Activated naive CD8-positive, alpha-beta T cell treated with anti-CD3 and anti-CD28 coated beads, Interleukin-2, amount 50 U/mL, for 16 hours (primary cell): ENCODE measurements at places on chromosomes 6 and 20.

DNA sequence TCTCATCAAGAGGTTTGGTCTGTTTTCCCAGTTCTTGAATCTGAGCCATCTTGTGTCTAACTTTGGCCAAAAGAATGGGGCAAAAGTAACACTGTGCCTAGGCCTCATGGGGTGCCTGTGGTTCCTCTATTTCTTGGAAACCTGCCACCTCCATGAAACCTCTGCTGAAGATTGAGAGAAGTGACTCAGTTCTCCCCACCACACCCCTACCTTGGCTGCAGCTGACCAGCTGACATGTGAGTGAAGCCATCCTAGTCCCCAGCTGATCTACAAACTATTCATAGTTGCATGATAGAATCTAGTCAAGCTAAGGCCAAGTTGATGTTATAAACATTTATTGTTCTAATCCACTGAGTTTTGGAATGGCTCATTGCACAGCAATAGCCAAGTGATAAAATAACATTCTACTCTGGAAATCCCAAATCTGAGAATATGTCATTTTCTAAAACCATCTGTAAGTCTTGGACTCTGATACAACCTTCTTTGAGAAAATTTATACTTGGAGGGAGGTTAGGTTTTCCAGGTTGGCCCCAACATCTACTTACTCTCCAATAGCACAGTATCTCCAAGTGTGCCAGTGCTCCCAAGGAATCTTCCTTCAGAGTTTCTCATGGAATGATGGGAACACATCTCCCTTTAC lies 107.0 kb upstream of the SMLR1 start:
- DNase-seq: no peak

DNA sequence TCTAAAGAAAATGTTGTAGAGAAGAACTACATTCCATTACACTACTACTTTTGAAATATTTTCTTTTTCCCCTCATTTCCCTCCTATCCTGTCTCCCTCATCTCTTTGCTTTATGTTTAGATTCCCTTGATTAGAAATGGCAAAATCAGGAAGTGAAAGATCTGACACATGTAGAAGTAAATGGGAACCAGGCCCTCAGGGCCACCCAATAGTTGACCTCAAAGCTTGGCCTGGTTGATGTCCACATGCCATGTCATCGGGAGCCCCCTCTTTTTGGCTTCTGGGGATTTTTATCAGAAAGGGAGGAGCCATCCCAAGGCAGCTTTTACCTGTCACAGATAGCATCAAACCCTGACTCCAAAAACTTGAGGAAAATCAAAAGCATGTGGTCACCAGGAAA lies 168.3 kb upstream of the ECI2 start:
- DNase-seq: no peak

- DNase-seq: no peak
These were observed 203.0 kb downstream of the FARS2 start for GRCh38 chr6:5464099-5464885.

DNA sequence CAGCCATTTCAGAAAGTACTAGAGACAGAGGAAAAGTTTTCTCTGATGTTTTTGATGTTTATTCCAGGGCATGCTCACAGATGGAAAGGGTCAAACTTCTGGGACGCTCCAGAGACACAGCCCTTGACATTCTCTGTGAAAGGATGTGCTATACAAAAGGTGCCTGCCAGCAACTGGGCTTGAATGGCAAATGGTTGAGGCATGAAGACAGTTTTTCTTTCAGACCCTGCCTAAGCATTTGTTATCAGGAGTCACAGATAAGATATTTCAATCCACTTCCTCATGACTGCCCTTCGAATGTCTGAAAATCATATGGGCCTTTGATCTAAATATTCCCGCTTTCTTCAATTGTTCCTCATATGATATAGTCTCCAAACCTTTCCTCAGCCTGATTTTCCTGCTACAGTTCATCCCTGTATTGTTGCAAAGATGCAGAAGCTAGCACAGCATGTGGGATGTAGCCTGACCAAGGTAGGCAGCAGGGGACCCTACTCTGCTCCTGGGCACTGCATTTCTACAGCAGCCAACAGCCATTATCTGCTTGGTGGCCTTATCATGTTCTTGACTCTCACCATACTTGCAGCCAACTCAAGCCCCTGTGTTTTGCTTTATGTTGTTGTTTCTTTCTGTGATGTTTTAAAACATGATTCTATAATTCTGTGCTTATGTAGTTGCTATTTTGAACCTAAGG lies 14.6 kb upstream of the TXLNB start:
- DNase-seq: no peak

GRCh38 chr6:36999061-36999750 lies 6.2 kb upstream of the FGD2 start:
- no peak for DNase-seq

- no peak for DNase-seq
These were observed 34.9 kb downstream of the RNF24 start for GRCh38 chr20:3980260-3981131.

DNA sequence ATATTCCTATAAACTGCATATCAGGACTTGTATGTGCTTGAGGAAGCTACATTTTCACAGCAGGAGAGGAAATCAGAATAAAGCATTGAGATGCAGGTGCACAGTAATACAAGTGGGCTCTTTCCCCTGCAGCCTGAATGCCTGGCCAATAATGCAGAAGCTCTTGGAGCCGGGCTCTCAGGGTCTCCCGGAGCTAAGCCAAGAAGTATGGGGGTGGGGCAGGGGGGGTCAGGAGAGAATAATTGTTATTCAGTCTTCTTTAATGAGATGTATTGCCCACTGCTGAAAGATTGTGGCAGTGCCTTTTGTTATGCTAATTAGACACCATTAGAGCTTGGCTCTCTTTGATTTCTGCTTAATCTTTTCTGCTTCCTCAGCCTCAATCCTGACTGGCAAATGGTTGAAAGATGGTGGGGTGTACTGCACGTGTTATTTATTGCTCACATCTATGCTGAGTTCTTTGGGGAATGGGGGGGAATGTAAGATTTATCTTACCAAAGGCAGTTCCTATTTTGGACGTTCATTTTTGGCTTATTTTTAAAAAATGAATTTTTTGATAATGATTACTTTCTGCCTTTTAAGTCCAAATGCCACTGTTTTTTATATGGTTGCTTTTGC lies 407.6 kb upstream of the SOX4 start:
- no peak for DNase-seq

GRCh38 chr6:113340371-113340770 lies 516.8 kb upstream of the MARCKS start:
- no peak for DNase-seq

- DNase-seq: no peak
These were observed 2.3 kb downstream of the DNAAF9 start for GRCh38 chr20:3405139-3405538.

- DNase-seq: no peak
These were observed 855 bp downstream of the BYSL start for GRCh38 chr6:41922154-41922553.

DNA sequence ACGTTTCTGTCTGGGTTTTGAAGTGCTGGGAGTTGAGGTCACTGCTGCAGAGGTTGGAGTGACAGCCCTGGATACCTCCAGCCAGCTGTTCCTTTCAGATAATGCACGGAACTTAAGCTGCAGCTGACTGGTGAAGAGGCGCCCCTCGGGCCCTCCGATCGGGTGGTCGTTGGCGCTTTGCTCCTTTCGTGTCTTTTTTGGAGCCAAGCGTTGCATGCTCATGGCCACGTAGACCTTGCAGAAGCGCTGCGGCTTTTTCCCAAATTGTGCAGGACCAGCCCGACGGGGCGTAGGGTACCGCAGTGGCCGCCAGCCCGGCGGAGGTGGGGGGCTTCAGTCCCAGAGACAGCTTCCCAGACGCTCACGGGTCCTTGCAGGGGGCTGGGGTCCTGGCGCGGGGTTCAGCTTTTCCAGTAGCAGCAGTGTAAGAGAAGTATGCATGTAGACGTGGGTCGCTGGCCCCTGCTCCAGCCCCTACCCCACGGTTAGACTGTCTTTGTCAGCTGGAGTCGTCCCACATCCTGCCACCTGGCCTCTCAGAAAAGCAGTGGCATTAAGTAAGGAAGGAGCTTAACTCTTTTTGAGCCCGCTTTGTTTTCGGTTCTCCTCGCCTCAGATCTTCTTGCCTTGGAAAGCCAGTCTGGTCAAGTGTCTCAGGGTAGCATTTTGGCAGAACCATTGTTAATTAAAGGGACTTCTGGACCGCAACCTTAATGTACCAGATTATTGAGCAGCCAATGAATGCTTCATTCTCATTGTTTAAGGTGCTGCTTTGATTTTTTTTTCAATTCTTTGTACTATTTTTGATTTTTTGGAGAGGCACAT lies 838 bp downstream of the TNFAIP3 start:
- no peak for DNase-seq

GRCh38 chr20:33681728-33682353 lies 4.3 kb downstream of the E2F1 start:
- no peak for DNase-seq

DNA sequence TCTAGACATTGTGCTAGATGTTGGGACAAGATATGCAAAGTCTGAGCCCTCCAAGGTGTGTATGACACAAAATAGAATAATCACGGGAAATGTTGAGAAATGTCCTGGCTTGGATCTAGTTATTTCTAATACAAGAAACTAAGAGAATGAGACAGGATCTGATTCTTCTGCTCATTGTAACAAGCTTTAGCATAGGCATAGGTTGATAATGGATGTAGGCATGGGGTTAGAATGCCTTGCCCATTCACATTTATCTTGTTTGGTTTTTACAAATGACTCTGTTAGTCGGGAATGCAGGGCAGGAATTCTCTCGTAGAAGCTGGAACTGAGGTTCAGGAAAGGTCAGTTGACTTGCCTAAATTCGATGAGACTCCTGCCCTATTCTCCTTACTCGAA lies 1.5 kb upstream of the SLC26A8 start:
- DNase-seq: no peak

GRCh38 chr20:51442602-51443001 lies 99.9 kb downstream of the NFATC2 start:
- DNase-seq: no peak

- DNase-seq: no peak
These were observed 100.1 kb downstream of the MYB start for GRCh38 chr6:135281227-135281626.

- no peak for DNase-seq
These were observed 174.4 kb downstream of the COL19A1 start for GRCh38 chr6:70040766-70041165.

DNA sequence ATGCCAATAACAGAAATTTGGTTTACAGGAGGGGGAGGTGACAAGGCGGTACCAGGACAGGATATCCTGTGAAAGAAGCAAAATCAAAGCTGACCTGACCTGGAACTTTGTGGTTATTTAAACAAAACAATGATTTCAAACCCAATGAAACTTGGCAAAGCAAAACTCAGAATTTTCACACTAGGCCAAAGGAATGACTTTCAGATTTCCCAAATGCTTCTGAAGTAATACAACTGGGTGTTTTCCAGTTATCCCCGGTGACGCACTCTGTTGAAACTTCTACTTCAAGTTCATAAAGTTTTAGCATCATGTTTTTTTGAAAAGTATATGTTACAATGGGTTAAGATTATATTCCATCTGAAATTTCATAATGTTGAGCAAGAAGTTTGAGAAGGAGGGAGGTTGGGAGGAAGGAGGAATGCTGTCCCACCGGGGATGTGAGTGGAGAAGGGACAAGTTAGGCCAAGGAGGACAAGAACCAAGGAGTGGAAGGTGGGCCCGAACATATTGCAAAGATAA lies 78.1 kb upstream of the TRAF3IP2 start:
- DNase-seq: no peak

DNA sequence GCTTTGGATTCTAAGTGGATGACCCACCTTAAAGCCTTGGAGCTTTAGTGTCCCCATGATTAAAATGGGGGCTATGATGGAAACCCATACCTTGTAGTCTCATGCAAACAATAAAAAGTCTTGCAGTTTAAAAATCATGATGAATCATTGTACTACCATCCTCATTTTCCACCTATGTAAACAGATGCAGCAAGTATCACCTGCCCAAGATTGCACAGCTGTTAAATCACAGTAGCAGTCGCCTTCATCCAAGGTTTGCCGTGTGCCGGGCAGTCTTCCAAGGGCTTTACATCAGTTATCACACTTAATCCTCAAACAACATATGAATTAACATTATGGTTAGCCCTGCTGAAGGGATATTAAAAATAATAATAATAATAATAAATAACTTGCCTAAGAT lies 210.3 kb downstream of the FOXA2 start:
- no peak for DNase-seq

DNA sequence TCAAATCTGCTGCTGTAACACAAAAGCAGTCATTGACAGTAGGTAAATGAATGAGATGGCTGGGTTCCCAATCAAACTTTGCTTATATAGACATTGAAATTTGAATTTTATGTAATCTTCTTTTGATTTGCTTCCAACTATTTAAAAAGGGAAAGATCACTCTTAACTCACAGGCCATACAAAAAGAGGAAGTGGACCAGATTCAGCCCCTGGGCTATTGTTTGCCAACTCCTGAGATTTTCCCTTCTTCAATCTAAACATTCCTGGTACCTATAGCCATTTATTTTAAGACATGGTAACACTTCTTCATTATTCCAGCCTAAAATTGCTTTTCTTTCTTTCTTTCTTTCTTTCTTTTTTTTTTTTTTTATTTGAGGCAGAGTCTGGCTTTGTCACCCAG lies 260.6 kb downstream of the TFAP2A start:
- no peak for DNase-seq

- DNase-seq: no peak
These were observed 25.3 kb downstream of the CEBPB start for GRCh38 chr20:50215926-50216325.

DNA sequence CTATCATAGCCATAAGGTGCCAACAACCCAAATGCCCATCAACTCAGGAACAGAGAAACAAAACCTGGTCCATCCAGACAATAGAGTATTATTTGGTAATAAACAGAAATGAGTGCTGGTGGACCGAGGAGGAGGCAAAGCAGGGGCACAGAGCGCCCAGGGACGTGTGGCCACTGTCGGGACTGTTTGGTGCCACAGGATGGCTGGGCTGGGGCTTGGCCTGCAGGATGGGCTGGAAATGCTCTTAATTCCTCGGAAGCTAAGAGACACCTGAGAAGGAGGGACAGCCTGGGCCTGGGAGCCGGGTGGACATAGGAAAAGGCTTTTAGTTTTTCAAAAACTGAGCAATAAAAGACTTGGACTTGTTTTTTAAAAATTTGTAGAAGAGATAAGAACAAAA lies 216.4 kb downstream of the DLL1 start:
- DNase-seq: no peak

- no peak for DNase-seq
These were observed 16.7 kb upstream of the TBC1D20 start for GRCh38 chr20:478949-479429.

GRCh38 chr6:167827583-167828324 lies 1.0 kb downstream of the AFDN start:
- no peak for DNase-seq

- DNase-seq: no peak
These were observed 2.2 kb upstream of the TOMM6 start for GRCh38 chr6:41785254-41785653.

GRCh38 chr6:51817832-51818231 lies 269.6 kb downstream of the PKHD1 start:
- no peak for DNase-seq
